ENCODE measurements at places on chromosomes 1 and 21. TPM values are rescaled to one million over a fixed set of nuclear protein-coding genes. Genes with fewer than 3 reads are reported as not detected.

BRWD1 gene
- total RNA-seq, result 38.5 TPM

ADORA3 gene
- total RNA-seq, result not detected

MIXL1 gene
- total RNA-seq, result not detected

FAM167B gene
- total RNA-seq, result 2.7 TPM

FNDC5 gene
- 4.3 TPM for total RNA-seq

HUNK gene
- 1.8 TPM for total RNA-seq

CR2 gene
- not detected for total RNA-seq

RGS4 gene
- 8.3 TPM for total RNA-seq

BATF3 gene
- total RNA-seq, result 1.1 TPM

PTPRF gene
- total RNA-seq, result 39.7 TPM

ZMYND12 gene
- total RNA-seq, result 1.3 TPM

SLFNL1 gene
- total RNA-seq, result 0.65 TPM

MYOG gene
- total RNA-seq, result not detected

SPRR5 gene
- not detected for total RNA-seq

ATP5PB gene
- 98.8 TPM for total RNA-seq

SNX7 gene
- 85.6 TPM for total RNA-seq

F11R gene
- total RNA-seq, result 3.6 TPM

PLA2G2D gene
- total RNA-seq, result not detected

RPE65 gene
- total RNA-seq, result not detected

PIK3C2B gene
- 1.9 TPM for total RNA-seq

SPRR2B gene
- total RNA-seq, result not detected

PEAR1 gene
- total RNA-seq, result 5.0 TPM

FAM110D gene
- not detected for total RNA-seq

PTAFR gene
- 0.16 TPM for total RNA-seq

RPS6KA1 gene
- 6.4 TPM for total RNA-seq

FCRL4 gene
- not detected for total RNA-seq

KRTAP11-1 gene
- not detected for total RNA-seq

PTPN22 gene
- 1.7 TPM for total RNA-seq

GCSAML gene
- not detected for total RNA-seq

CHAF1B gene
- total RNA-seq, result 2.3 TPM

KCNE2 gene
- 0.16 TPM for total RNA-seq

SH2D5 gene
- total RNA-seq, result 2.1 TPM

MNDA gene
- total RNA-seq, result not detected

TNFRSF1B gene
- 29.3 TPM for total RNA-seq

MED8 gene
- total RNA-seq, result 58.7 TPM

RORC gene
- 0.12 TPM for total RNA-seq

S100A4 gene
- total RNA-seq, result 874 TPM

SNAP47 gene
- 53.9 TPM for total RNA-seq

COL11A1 gene
- 264 TPM for total RNA-seq

CAMK2N1 gene
- total RNA-seq, result 30.5 TPM

CEP85 gene
- total RNA-seq, result 8.4 TPM

CYP2J2 gene
- total RNA-seq, result 0.16 TPM

LYPLA2 gene
- 36.7 TPM for total RNA-seq

RSRP1 gene
- total RNA-seq, result 89.6 TPM

A3GALT2 gene
- not detected for total RNA-seq

TAL1 gene
- not detected for total RNA-seq

USH2A gene
- total RNA-seq, result under 0.01 TPM

KLF17 gene
- not detected for total RNA-seq

USP33 gene
- total RNA-seq, result 107 TPM

RGS16 gene
- total RNA-seq, result 1.1 TPM

RNU1-3 gene
- total RNA-seq, result under 0.01 TPM

GABRD gene
- not detected for total RNA-seq

RYR2 gene
- total RNA-seq, result not detected
